ENCODE measurements at places on chromosomes 3 and 15.

DNA sequence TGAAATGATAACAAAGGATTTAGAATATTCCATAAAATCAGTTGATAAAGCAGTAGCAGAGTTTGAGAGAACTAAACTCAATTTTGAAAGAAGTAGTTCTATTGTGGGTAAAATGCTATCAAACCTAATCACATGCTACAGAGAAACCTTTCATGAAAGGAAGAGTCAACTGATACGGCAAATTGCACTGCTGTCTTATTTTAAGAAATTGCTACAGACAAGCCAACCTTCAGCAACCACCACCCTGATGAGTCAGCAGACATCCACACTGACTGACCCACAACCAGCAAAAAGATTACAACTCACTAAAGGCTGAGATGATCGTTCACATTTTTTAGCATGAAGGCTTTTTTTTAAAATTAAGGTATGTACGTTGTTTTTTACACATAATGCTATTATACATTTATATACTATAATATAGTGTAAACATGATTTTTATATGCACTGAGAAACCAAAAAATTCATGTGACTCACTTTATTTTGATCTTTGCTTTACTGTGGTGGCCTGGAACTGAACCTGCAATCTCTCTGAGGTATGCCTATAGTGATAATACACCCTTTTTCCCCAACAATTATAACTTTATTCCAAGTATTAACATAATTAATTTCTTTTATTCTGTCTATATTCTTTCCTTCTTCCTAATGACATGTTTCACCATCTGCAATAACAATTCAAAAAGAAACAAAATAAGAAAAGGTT is 109.9 kb downstream of the TBC1D5 start:
- no peak for DNase-seq

- DNase-seq: no peak
Measured at GRCh38 chr3:4988983-4989834, 10.0 kb downstream of the BHLHE40 start.

DNA sequence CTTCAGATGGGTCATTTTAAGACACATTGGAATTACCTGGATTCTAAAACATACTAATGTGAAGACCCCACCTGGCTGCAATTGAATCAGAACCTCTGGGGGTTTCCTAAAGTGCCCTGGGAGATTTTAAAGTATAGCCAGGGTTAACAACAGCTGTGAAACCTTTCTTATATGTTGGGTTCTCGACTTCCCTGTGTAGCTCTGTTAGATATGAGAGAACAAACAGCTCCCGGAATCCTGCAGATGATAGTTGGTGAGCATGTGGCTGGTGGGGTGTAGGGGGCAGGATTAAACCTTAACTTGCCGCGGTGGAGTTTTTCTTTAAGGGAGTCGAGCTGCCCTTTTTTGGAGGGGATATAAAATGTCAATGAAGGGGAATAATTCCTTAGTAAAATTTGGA is 12.1 kb downstream of the PLCL2 start:
- no peak for DNase-seq

GRCh38 chr3:14938954-14939353 is 8.4 kb upstream of the NR2C2 start:
- no peak for DNase-seq

DNA sequence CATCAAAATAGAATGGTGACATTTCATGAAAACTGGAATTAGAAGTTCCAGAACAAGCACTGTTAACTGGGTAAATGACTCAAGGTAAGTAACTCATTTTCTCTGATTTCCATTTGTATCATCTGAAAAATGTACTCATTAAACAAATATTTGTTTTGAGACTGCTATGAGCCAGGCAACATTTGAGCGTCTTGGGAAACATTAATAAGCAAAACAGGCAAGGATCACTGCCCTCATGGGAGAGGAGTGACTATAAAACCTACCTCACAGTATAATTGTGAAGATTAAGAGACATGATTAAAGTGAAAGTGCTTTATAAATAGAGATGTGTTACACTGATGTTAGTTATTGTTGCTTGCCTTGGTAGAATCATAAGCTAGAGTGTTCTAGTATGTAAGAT is 711.8 kb upstream of the UBE2E2 start:
- no peak for DNase-seq

DNA sequence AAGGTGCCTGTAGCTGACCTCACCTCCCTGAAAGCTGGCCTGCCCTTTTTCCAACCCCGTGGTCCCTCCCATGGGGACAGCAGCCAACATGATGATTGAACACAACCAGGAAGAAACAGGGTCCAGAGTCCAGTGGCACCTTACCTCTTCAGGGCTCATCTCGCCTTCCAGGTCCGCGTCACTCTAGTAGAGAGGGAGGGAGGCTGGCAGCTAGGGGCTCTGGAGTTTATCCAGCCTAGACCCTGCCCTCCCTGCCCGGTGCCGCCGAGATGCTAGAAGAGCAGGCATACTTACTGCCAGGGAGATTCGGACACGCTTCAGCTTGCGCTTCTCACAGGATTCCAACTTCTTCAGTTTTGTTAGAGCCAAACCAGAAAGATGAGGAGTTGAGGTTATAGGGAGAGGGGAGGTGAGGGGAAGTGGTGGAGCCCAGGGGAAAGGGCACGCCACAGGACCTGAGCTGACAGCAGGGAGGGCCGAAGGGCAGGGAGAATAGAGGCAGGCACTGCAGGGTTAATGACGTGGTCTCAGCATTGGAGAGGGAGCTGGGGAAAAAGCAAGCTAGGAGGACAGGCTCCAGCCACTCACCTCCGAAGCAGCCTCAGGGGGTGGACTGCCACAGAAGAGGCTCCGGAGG is 9.1 kb downstream of the CLCN2 start:
- DNase-seq: no peak

DNA sequence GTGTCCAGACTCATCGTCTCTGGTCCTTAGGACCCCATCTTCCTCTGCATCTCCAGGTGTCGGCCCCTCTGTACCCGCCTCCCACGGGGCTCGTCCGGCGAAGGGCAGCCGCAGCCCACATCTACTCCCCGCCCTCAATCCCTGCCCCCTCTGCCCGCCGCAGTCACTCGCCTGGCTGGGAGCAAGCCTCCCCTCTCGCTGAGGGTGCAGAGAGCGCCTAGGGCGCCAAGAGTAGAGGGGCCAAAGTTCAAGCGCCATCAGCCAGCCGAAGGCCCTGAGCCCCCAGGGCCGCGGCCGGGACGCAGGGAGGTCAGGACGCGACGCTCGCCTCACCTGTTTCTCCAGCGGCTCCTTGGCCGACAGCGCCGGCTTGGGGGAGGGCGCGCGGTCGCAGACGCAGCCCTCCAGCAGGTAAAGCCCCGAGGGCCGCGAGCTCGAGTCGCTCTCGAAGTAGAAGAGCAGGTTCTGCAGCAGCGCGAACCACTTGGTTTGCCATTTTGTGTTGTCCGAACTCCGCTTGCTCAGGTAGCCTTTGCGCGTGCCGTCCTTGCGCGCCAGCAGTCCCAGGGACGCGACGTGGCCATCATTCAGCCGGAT is 592 bp downstream of the RASGRF1 start:
- no peak for DNase-seq

DNA sequence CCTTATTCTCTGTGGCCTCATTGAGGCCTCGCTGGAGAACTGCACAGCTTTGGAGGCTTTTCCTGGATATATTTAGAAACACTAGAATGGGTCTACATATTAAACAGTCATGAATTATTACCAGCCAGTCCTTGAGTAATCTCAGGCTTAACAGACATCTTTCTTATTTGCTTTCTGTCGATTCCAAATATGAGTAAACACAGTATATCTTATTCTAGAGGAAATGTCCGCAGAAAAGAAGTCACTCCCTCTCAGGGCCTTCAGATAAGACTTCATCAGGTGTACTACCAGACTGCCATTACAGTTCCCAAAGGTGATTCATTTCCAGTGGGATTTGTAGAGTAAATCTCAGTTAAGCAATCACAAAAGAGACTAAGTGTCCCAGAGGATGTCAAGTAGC is 310.7 kb downstream of the RBMS3 start:
- DNase-seq: no peak

DNA sequence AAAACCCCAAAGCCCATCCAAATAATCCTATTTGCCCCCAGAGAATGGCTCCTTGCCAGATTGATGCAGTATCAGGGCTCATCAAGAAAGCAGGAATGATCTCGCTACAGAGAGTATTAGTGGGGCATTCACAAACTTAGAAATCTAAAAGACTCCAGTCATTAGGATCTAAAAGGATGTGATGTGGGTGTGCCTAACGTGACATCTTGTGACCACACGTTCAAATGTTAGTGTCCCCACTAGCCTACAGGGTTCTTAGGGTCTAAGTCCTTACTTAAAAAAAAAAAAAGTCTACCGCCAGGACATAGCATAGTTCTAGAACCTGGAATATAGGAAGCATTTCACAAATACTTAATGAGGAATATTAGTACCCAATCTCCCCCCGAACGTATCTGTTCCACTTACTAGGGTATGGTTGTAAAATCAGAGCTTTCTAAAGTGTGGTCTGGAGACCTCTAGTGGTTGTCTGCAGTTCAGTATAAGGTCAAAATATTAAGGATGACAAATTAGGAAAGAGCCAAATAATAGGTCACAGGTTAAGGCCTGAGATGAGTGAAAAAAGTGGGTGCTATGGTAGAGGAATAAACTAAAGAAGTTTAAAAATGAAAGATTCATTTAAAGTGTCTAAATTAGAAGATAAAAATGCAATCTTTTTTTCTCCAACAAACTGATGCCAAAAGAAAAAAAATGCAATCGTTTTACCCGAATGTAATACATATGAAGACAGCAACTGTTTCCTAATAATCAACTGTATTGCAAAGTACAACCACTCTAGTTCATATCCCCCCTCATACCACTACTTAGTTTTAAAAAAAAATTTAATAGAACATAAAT is 4.2 kb upstream of the CHRM5 start:
- no peak for DNase-seq

DNA sequence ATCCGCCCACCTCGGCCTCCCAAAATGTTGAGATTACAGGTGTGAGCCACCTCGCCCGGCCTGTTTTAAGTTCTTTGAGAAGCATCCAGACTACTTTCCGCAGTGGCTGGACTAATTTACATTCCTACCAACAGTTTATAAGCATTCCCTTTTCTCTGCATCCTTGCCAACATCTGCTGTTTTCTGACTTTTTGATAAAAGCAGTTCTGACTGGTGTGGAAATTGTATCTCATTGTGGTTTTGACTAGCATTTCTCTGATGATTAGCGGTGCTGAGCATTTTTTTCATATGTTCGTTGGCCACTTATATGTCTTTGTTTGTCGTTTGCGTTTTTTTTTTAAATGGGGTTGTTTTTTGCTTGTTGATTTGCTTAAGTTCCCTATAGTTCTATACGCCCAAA is 208.4 kb upstream of the DPPA4 start:
- DNase-seq: no peak

- DNase-seq: no peak
Measured at GRCh38 chr3:10855083-10855870, 39.2 kb downstream of the SLC6A11 start.

GRCh38 chr3:14127516-14128161 is 2.8 kb downstream of the TMEM43 start:
- DNase-seq: peak; percentile 42

GRCh38 chr15:45385590-45385989 is 7.2 kb upstream of the GATM start:
- no peak for DNase-seq

GRCh38 chr3:119765239-119765638 is 16.7 kb upstream of the NR1I2 start:
- DNase-seq: no peak

DNA sequence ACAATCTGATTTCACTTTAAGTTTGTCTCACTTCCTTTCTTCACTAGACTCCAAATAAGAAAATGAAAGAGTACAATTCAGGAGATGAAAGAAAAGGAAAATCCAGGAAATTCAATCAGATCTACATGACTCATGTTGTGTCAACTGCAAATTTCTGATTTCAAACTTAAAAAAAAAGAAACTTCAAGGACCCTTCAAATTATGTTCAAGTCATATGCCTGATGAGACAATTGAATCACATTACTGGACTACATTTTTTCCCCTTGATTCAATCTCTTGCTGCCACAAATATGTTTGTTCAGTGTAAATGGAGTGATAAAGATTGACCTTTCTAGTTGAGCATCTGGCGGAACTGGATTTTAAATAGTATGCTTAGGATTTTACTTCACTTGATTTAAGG is 37.4 kb downstream of the FRMD5 start:
- DNase-seq: no peak

- no peak for DNase-seq
Measured at GRCh38 chr3:168047190-168047795, 48.4 kb downstream of the GOLIM4 start.

- no peak for DNase-seq
Measured at GRCh38 chr15:62090988-62091387, 24.2 kb downstream of the C2CD4A start.

DNA sequence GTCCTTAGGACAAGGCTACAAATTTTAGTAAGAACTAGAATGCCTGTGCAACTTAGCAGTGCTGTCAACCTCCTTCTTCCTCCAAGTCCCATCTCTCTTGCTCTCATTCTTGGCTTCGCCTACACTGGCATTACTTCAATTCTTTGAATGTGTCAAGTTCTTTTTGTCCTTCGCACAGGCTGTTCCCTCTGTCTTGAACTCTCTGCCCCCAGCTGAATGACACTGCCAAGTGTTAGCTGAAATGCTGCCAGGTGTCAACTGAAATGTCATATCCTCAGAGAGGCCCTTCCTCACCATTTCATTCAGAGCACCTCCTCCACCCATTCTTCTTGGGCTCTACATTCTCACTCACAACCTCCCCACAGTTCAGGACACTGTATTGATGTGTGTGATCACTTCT is 48.8 kb upstream of the PSMD6 start:
- DNase-seq: no peak

DNA sequence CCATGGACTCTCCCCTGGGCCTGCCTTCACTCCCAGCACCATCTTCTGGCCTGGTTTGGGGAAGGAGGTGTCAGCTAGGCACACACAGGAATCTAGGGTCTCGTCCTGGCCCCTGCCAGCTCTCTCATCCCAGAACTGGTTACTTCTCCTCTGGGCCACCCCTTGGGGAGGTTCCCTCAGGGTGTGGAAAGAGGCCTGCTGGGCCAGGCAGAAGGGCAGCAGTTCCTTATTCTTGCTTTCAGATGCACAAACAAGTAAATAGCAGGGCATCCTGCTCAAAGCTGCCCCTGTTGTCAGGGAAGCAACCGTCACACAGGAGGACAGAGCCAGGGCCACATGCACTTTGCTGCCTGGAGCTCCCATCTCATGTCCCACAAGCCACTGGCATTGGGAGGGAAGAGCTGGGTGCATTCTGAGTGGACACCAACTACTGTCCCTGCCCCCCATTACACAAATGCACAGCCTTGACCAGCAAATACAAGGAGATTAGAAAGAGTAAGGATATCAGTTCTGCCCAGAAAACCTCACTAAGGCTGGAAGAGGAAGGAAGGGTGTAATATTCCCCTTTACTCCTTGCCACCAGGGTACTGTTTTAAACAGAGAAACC is 108.8 kb upstream of the HACD2 start:
- no peak for DNase-seq

DNA sequence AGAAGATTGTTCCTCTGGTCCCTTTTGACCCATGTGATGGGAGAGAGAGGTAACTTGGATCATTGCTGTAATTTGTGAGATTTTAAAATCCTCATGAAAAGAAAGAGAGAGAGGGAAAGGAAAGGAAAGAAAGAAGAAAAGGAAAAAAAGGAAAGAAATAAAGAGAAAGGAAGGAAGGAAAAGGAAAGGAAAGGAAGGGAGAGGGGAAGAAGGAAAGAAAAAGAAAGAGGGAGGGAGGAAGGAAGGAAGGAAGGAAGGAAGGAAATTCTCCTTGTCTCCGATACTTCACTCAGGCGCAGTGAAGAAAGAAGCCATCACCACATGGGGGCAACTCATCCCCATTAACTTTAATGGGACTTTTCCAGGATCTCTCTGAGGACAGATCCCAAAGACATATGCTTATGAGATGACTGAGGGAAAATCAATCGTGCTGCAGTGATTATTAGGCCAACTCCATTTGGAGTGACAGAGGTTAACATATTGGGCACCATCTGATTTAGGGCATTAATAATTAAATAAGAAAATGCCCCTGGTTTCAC is 123.0 kb downstream of the MEGF11 start:
- DNase-seq: no peak
